ENCODE measurements at places on chromosomes 7 and 10.
A peak's percentile ranks its signal among the peaks of the same experiment; 100 is the strongest.

GRCh38 chr10:117792214-117792613 lies 249.7 kb downstream of the EMX2 start:
- DNase-seq, result no peak

DNA sequence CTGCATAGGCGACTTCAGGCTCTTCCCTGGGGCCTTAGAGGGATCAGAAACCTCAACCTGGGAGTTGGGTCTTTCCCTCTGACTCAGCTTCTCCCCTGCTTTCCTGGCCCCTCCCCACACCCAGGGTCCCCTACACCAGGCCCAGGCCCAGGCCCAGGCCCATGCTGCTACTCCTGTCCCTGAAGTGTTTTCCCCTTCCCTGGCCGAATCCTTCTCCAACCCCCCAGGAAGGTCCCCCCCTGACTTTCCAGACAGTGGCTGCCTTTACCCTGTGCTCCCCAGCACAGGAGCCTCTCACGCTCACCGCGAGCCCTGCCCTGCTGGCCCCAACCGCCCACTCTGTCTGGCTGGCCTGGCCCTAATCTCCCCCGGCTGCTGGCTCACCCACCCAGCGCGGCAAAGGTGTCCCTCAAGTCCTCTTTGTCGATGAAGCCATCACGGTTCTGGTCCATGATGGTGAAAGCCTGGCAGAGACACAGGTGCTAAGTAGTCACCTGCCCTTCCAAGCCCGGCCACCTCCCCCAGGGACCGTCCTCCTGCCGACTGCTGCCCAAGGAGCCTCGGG lies 6.4 kb downstream of the MYL10 start:
- no peak for DNase-seq

- peak; percentile 55 for DNase-seq
These were observed 201.2 kb upstream of the NFE2L3 start for GRCh38 chr7:25950488-25951413.

- no peak for DNase-seq
These were observed 25.0 kb upstream of the C1GALT1 start for GRCh38 chr7:7157177-7157886.

Measured in NCI-H187 (cell line).